Panc1 (cell line): ENCODE measurements at places on chromosomes 12 and 14. TPM values are rescaled to one million over a fixed set of nuclear protein-coding genes. Genes with fewer than 3 reads are reported as not detected.

DNA sequence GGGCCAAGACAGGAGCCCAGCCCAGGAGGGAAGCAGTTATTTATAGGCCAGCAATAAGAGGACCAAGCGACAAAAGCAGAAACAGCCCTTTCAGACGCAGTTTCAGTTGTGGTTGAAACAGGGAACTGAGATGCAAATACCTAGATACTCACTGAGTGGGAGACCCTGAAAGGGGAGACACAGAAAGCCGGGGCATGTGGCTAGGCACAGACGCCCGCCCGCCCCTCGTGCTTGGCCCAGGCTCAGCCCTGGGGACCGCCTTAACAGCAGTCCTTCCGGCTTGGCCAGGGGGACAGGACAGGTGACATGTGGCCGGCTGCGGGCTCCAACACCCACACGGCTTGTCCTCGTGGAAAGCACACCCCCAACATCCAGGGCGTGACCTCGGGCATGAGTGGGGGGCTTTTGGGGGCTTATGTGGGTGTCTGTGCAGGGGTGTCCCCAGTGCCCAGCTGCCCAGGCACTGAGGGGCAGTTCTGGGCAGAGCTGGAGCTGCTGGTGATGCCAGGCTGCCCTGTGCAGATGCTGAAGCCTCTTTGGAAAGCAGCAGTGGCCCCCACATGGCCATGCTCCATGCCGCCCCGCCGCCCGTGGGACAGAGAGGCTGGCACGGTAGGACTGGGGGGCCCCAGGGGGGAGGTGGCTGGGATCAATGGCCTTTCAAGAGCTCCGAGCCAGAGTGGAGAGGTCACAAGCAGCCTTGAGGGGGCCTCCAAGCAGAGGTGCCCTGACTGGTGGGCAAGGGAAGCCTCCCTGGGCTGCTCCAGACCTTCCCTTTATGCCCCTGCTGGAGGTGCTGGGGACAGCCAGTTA is 2.1 kb downstream of the PLD4 start:
- H3K4me1 ChIP-seq: no peaks in the 10 kb centered on the region; the same call in 1 of the 2 replicates
- no peaks in the 10 kb centered on the region for H3K27me3 ChIP-seq
- H3K4me3 ChIP-seq: no peak overlapping the region
- no peak for DNase-seq
- no peak overlapping the region for H3K27ac ChIP-seq

GRCh38 chr14:69154779-69155178 is 1.9 kb upstream of the DCAF5 start:
- H3K4me1 ChIP-seq: peaks cover 19% of the 10 kb centered on the region
- H3K27ac ChIP-seq: no peak overlapping the region
- H3K4me3 ChIP-seq: no peak overlapping the region
- peaks cover 3% of the 10 kb centered on the region; the same call in 1 of the 2 replicates for H3K36me3 ChIP-seq
- DNase-seq: no peak

DNA sequence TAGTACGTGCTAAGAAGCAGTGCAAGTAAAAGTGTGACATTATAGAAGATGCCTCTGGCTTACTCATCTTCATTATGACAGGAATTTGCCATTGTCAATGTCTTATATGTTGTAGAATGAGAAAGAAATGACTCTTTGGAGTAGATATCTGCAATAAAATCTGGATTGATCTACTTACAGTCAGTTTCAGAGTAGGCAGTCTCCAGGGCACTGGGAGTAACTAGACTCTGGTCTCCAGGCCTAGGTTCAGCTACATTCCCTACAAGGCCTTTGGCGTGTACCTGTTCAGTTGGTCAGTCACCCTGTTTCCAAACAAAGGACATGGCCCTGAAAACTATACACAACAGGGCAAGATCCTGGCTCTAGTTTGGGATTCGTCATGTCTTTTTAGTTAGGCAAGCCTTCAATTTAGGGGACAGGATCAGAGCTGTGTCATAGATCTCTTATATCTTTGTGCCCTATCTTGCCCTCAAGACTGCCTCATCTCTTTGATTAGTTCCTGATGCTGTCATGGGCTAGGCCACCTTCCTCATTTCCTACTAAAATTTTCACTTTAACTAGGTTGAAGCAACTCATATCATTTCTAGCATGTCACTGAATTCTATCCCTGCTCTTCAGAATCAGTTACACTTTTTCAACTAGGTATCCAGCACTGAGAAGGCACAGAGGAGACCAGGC is 410.0 kb downstream of the RAD51B start:
- no peak overlapping the region for H3K4me3 ChIP-seq
- peaks cover 32% of the 10 kb centered on the region for H3K4me1 ChIP-seq
- no peaks in the 10 kb centered on the region for H3K27me3 ChIP-seq

GRCh38 chr12:113044516-113044915 is 12.0 kb upstream of the DTX1 start:
- H3K36me3 ChIP-seq: no peaks in the 10 kb centered on the region
- DNase-seq: no peak
- H3K27ac ChIP-seq: no peak overlapping the region
- no peaks in the 10 kb centered on the region for H3K4me1 ChIP-seq
- peaks cover 3% of the 10 kb centered on the region; the same call in 1 of the 2 replicates for H3K27me3 ChIP-seq

DNA sequence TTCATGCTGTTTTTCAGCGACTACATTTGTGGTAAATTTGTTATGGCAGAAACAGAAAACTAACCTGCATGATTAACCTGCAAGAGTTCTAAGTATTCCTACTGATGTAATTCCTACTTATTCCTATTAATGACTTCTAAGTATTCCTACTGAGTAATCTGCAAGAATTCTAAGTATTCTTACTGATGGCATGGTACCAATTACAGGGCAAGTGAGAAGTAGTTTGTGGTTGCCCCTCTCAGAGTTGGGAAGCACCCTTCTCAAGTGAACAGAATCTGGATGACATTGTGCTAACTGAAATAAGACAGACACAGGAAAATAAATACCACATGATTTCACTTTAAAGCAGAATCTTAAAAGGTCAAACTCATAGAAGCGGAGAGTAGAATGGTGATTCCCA is 100.9 kb upstream of the CPNE8 start:
- no peaks in the 10 kb centered on the region for H3K27me3 ChIP-seq
- H3K4me1 ChIP-seq: no peaks in the 10 kb centered on the region
- no peak overlapping the region for H3K27ac ChIP-seq

The SCN8A gene
- total RNA-seq: 8.6 TPM

The YY1 gene
- total RNA-seq: 71.3 TPM

- no peaks in the 10 kb centered on the region for H3K4me1 ChIP-seq
- no peak overlapping the region for H3K27ac ChIP-seq
- no peaks in the 10 kb centered on the region for H3K36me3 ChIP-seq
- no peak for DNase-seq
- H3K4me3 ChIP-seq: no peak overlapping the region
- H3K27me3 ChIP-seq: no peaks in the 10 kb centered on the region
These were observed 216.3 kb upstream of the FLRT2 start for GRCh38 chr14:85313560-85314207.

DNA sequence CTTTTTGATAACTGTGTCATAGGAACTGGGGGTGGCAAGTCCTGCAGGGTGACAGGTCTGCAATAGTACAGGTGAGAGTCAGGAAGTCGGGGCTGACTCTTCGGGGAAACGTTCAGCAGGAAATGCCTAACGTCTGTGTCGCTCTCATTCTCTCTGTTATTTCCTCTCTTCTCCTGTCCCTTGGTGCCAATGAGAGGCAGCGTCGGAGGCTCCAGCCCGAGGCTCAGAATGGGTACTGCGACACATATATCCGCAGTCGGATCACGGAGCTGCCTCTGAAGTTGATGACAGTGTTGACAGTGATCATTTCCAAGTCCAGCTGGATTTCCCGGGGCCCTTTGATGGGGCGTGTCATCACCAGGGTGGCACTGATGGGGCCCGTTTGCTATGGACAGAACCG is 2.7 kb upstream of the TC2N start:
- no peaks in the 10 kb centered on the region for H3K36me3 ChIP-seq
- H3K27ac ChIP-seq: no peak overlapping the region
- no peak for DNase-seq
- H3K4me1 ChIP-seq: no peaks in the 10 kb centered on the region
- no peak overlapping the region for H3K4me3 ChIP-seq

The ZNF740 gene
- total RNA-seq: 46.8 TPM

The DLGAP5 gene
- total RNA-seq: 48.7 TPM

GRCh38 chr12:95191060-95191696 is 26.1 kb downstream of the FGD6 start:
- no peak overlapping the region for H3K4me3 ChIP-seq
- no peak for DNase-seq
- H3K27ac ChIP-seq: no peak overlapping the region

The KIF5A gene
- total RNA-seq: 3.0 TPM

The TESPA1 gene
- total RNA-seq: 0.51 TPM

The LTBR gene
- total RNA-seq: 3.1 TPM

DNA sequence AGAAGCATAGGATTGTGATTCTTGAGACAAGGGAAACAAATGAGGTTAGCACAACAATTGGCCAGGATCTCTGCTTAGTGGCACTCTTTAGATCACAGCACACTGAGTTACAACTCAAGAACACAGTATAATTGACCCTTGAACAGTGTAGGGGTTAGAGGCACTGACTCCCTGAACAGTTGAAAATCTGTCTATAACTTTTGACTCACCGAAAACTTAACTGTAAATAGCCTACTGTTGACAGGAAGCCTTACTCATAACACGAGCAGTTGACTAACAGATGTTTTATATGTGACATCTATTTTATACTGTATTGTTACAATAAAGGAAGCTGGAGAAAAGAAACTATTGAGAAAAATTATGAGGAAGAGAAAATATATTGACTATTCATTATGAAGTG is 296.1 kb downstream of the RERGL start:
- DNase-seq: peak; percentile 33
- no peaks in the 10 kb centered on the region for H3K27me3 ChIP-seq

GRCh38 chr14:83561261-83561660 is 1968.7 kb upstream of the FLRT2 start:
- DNase-seq: no peak
- H3K4me1 ChIP-seq: no peaks in the 10 kb centered on the region
- no peaks in the 10 kb centered on the region for H3K27me3 ChIP-seq
- H3K4me3 ChIP-seq: no peak overlapping the region

DNA sequence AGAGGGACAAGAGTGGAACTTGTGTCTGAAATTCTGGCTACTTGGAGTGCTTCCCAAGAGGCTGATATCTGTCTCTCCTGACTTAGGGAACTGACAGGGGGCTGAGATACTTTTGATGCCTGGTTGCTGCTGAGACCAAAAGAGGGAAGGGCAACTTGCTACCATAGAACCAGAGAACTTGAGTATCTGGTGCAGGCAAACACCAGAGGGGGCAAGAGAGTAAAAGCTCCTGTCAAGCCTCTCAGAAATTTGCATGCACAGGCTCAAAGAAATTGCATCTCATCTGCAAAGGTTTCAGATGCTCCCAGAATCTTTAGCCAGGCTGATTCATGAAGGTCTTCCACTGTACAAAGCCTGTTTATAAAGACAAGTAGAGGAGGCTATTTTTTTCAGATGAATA is 391.3 kb upstream of the FOXG1 start:
- H3K27me3 ChIP-seq: no peaks in the 10 kb centered on the region
- no peak overlapping the region for H3K27ac ChIP-seq
- no peak for DNase-seq

- no peaks in the 10 kb centered on the region for H3K4me1 ChIP-seq
- peaks cover 4% of the 10 kb centered on the region for H3K27me3 ChIP-seq
- no peak overlapping the region for H3K4me3 ChIP-seq
These were observed 78.5 kb downstream of the TPH2 start for GRCh38 chr12:72017054-72017651.

The SLC6A13 gene
- total RNA-seq: 0.57 TPM

DNA sequence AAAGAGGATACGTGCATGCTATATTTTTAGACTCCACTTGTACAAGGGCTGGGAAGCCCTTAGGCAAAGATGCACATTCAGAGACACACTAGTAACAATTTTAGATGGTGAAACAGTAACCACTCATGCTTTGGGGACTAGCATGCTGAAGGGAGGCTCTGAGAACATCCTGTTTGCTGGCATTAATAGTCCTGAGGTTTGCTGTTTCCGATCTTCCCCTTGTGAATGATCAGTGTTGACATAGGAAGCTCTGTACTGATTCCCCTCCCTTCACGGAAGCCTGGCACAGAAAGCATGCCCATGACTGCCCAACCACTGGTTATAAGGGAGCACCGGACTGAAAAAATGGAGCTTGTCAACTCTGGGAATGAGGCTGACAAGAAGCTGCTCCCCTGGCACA is 164.6 kb downstream of the GCH1 start:
- DNase-seq: no peak
- H3K4me3 ChIP-seq: no peak overlapping the region
- no peak overlapping the region for H3K27ac ChIP-seq
- no peaks in the 10 kb centered on the region for H3K4me1 ChIP-seq

The P2RX2 gene
- total RNA-seq: 1.2 TPM
